NCI-H1092 (cell line): ENCODE measurements at places on chromosomes 11 and 22.
A peak's percentile ranks its signal among the peaks of the same experiment; 100 is the strongest.

DNA sequence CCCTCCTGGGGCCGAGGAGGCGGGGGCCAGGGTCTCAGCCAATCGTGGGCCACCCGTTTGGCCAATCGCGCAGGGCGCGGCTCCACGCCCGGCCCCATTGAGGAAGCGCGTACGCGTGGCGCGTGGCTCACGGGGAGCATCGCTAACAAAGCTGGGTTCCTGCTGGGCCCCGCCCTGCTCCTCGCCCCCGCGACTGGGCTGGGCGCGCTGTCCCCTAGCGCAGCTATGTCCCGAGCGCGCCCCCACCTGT is 614 bp upstream of the ASCL2 start:
- DNase-seq, result no peak

DNA sequence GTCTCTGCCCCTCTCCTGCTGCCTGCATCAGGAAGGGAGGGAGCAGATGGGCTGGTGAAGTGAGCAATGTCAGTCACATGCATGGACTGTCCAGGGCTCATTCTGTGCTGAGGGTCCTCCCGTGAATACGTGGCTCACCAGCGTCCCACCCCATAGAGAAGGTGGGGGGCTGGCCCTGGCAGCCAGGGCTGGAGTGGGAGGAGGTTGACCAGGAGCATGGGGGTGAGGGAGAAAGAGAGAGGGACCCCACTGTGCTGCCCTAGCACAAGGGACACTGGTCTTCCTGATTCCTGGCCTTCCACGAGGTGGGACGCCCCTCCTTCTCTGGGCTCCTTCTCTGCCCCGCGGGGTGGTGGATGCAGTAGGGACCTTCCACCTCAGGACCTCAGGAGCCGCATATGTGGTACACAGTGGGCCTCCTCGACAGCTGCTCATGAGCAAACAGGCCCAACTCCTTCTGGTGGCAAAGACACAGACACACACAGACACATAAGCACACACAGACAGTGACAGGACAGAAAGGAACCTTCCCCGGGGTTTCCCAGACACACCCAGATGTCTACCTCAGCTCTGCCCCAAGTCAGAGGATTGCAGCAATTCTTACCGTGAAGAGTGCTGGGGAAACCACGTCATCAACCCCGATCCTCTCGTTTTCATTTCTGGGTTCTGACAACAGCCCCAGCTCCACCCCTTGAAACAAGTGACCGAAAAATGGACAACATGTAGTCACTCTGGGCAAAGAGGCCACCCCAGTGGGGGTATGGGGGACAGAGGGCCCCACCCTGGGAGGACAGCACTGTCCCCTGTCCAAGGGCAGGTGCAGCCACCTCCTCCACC is 3.6 kb upstream of the APOBEC3A start:
- no peak for DNase-seq

GRCh38 chr22:22748297-22748743 is 103.9 kb downstream of the GGTLC2 start:
- no peak for DNase-seq

DNA sequence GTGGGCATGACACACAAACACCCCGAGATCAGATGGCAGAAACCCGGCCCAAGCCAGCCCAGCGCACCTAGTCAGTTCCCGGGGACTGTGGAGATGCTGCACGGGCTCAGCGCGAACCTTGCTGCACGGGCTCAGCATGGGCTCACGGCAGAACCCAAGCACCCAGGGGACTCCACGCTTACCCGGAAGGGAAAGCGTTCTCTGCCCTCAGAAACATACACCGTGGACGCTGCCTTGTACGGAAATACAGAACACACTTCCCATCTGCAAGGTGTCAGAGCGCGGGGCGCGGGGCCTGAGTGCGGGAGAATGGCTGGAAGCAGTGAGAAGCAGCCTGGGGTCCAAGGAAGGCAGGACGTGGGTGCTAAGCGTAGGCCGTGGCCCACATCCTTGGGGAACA is 319.9 kb downstream of the NTM start:
- no peak for DNase-seq

DNA sequence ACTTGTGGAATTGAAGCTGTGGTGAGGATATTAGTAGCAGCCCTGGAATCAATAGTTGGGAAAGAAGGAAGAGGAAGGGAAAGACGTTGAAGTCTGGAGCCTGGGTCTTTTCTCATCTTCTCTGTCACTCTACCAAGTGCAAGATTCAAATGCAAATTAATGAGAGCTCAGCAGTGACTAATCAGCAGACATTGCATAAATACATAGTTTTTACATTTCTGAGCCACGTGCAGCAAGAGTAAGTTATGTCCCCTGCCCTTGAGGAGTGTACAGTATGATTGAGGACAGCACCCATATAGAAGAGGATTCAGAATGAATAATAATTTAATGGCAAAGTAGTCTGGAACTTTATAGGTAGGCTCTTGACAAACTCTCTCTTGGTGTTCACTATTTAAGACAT is 23.8 kb downstream of the CTR9 start:
- no peak for DNase-seq

- DNase-seq, result no peak
These were observed 149.3 kb downstream of the FBXO7 start for GRCh38 chr22:32623943-32624342.

DNA sequence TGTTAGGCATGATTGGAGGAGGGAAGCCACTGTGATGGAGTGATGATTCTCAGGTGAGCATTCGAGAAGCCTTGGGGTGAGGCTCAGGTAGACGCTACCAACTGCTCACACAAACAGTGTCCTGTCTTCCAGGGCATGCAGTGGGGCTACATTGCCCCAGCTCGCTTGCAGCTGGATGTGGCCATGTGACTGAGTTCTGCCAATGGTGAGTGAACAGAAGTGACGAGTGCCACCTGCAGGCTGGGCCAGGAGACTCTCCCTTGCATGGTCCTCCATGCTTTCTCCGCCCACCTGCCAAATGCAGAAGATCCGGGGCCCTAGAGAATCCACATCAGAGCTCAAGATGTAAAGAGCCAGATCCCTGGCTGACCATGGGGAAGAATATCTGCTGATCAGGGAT is 195.9 kb downstream of the BCR start:
- no peak for DNase-seq

GRCh38 chr22:44426981-44427380 is 71.1 kb downstream of the RTL6 start:
- no peak for DNase-seq

DNA sequence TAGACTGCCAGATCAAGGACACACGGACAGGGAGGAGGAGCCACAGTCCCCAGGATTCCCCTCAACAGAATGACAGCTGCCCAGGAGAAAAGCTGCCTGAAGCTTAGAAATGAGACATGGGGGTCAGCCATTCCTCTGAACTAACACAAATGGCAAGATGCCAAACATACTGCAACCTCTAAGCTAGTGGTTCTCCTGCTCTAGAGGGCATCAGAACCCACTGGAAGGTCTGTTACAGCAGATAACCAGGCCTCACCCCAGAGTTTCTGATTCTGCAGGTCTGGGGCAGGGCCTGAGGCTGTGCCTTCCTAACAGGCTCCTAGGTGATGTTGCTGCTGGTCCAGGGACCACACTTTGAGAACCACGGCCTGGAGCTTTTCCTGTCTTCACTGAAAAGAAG is 28.6 kb upstream of the BID start:
- no peak for DNase-seq

- DNase-seq, result no peak
These were observed 605.7 kb downstream of the METTL15 start for GRCh38 chr11:28713850-28714249.

- no peak for DNase-seq
These were observed 47.5 kb downstream of the LINC01488 start for GRCh38 chr11:69529001-69529400.

DNA sequence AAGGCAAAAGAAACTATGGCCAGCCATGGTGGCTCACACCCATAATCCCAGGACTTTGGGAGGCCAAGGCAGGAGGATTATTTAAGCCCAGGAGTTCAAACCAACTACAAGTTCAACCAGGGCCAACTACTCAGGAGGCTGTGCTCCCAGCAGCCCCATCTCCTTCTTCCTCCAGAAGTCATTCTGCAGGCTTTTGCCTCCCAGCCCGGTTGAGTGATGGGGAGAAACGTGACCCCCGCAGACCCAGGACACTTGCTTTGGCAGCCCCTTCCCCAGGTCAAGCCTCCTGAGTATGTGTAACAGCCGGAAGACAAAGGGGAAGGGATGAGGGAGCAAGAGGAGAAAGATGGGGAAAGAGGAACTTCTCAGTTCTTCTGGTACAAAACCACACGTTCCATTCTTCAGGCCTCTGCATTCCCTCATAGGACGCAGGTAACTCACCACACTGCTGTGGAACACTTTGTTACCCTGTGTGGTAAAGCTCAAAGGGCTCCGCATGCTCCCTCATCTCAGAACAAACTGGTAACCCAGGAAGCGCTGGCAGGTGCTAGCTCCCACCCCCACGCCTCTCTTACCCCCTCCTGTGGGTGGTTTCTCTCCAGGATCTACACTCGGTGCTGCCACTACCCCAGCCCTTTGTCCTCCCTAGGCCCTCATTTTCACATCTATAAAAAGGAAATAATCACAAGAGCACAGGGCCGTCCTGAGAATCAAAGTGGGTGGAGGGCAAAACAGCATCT is 4.0 kb downstream of the SULT4A1 start:
- no peak for DNase-seq

GRCh38 chr11:82898241-82898640 is 2.0 kb downstream of the PRCP start:
- DNase-seq, result no peak

DNA sequence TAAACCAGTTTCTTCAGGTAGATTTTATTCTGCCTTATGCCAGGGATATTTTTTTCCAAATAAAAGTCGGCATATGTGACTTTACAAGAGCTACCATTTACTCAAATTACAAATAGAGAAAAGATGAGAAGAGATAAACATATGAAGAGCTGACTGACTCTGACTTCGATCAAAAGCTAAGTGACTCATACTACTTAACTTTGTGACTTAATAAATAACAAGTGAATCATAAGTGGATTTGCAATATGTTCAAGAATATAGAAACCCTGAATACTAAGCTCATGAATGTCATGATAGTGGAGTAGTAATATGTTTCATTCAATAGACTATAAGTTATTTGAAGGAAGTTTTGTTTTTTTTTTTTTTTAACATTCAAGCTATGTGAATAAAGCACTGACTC is 130.5 kb upstream of the ANO3 start:
- no peak for DNase-seq

DNA sequence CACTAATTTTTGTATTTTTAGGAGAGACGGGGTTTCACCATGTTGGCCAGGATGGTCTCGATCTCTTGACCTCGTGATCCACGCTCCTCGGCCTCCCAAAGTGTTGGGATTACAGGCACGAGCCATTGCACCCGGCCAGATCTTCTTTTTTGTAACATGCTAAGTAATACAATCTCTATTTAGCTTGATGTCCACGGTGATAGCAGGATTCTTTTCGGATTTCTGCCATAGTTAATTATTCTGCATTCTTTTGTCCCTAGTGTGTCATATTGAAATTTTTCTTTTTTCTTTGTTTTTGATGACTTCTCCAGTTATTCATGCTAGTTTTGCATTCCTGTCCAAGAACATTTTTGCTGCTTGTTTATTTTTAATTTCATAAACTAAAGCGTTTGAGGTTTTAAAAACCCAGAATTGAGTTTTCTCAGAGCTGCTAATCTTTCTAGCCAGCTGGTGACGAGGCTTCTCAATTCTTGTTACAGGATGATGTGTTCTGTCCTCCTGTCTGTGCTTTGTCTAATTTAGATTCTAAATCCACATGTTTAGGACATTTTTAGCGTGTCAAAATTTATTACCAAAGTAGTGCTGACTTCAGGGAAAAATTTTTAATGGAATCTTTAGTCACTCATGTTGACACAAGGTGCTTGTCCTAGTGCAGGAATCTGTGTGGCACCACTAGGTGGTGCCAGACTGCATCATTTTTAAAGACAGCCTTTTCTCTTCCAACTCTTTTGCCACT is 21.8 kb downstream of the NF2 start:
- DNase-seq, result peak; percentile 10
